Left lung (tissue), 14 donors: ENCODE measurements at places on chromosomes 3 and 15. TPM values are rescaled to one million over a fixed set of nuclear protein-coding genes. Genes with fewer than 3 reads are reported as not detected.
A peak's percentile ranks its signal among the peaks of the same experiment; 100 is the strongest.

DNA sequence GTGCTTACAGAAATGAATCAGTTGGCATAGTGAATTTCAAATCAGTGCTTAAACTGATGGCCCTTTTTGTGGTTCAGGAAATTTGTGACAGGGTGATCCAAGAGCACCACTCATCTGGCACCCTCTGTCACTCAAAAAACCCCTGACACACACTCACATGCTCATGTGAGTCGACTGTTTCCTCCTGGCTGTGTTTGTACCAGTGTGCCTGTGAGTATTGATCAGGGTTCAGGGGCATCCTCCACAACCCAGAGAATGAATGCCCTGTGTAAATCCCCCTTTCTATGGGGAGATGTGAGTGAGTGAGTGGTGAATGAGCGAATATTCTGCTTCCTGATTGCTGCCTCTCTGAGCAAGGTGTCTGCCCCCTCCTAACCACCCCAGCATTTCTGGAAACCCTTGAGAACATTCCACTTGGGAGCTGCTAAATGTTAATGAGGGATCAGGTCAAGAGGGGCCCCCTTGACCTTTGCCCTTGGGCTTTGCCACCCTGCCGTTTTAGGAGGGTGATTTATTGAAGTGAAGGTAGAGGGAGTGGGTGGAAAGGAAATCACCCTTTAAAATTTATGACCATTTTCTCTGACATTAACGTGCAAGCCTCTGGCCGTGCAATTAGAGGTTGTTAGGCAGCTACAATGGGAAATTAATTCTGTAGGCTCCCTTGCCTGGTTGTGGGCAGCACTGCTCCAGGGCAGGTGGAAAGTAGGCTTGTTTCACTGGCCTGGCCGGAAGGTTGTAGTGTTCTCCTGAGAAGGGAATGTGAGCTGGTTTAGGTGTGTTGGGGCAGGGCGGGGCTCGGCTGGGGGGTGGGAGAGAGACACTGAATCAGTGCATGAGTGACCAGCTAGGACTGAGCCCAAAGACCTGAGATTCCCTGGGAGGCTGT, 87.2 kb downstream of the SLCO3A1 start:
- H3K4me3 ChIP-seq, result no peak overlapping the region
- no peaks in the 10 kb centered on the region for H3K36me3 ChIP-seq
- peaks cover 50% of the 10 kb centered on the region for H3K4me1 ChIP-seq
- no peak for DNase-seq
- H3K27me3 ChIP-seq, result no peaks in the 10 kb centered on the region

Gene KBTBD13
- total RNA-seq, result 0.18 TPM

DNA sequence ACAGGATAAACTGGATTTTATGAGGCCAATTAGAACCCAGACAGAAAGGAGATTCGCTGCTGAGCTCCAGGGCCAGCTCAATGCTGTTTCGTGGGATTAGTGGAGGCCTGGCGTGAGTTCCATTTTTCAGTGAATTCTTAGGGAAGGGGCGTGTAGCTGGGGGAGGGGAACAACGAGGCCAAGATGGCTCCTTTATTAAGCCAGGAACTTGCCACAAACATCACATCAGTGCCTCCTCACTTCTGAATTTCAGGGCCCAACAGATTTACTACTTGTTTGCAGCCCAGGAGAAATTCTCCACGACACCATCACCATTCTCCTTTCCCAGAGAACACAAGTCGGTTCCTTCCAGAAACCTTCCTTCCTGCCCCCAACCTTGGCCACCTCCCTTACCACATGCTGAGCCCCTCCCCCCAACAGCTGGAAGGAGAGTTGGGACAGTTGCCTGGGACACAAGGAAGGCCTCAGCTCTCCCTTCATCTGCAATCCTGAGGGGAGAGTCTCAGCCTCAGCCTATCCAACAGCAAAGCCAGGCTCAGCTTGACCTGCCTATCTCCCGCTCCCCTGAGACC, 5.8 kb downstream of the IGDCC4 start:
- no peaks in the 10 kb centered on the region for H3K27me3 ChIP-seq
- peak; percentile 87 for DNase-seq
- H3K4me1 ChIP-seq, result peaks cover 11% of the 10 kb centered on the region
- no peak overlapping the region for H3K27ac ChIP-seq

GRCh38 chr15:66698318-66698961, 3.6 kb upstream of the SMAD6 start:
- no peaks in the 10 kb centered on the region for H3K27me3 ChIP-seq
- peak; percentile 87 for DNase-seq
- H3K36me3 ChIP-seq, result no peaks in the 10 kb centered on the region

DNA sequence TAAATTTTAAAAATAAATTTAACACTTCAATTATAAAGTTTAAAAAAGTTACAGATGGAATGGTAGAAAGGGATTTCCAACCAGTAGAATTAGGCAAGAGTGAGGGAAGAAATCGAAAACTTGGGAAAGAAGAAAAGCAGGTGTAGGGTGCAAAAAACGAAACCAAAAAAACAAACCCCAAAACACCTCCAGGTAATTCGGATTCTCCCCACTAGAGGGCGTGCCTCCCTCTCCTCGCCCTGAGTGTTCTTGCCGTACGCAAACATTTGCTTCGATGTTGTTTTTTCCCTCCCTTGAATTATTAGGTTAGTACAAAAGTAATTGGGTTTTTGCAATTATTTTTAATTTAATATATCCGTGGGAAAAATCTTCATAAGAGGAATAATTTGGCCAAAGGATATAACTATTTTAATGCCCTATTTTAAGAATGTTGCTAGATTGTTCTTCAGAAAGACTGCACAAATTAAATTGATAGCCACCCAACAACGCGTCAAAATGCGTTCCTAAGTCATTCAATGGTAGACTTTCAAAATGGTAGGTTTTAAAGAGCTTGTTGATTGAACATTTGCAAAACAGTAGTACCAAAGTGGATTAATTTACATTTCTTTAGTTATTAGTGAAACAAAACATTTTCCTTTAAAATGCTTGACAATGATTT, 63.7 kb downstream of the SLC30A4 start:
- peaks cover 6% of the 10 kb centered on the region for H3K4me1 ChIP-seq
- H3K27ac ChIP-seq, result no peak overlapping the region
- DNase-seq, result peak; percentile 63
- H3K27me3 ChIP-seq, result peaks cover 3% of the 10 kb centered on the region

DNA sequence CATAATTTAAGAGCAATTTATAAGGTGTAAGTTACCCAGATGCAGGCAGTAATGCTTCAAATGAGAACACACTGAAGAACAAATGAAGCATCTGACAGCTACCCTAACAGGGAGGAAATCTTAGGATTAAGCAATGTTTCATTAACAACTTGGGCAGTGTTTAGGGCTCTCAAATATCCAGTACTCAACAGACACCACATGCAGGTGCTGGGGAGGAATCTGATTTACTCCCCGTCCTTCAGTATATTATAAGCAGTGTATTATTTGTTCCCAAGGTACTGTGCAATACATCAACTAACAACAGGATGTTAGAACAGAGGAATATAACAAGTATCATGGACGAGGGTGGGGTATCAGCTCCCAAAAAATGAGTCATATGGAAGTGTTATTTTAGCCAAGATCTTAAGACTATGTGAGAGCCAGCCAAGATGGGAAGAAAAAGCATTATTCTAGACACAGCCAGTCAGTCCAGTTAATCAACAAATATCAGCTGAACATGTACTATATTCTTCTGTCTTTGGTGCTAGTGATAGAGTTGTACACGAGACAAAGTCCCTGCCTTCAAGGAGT, 20.4 kb downstream of the BTBD1 start:
- H3K36me3 ChIP-seq, result peaks cover 55% of the 10 kb centered on the region
- H3K4me3 ChIP-seq, result no peak overlapping the region
- H3K27ac ChIP-seq, result peak overlapping the region; percentile 16
- H3K27me3 ChIP-seq, result no peaks in the 10 kb centered on the region
- no peaks in the 10 kb centered on the region for H3K4me1 ChIP-seq
- no peak for DNase-seq

- no peaks in the 10 kb centered on the region for H3K27me3 ChIP-seq
- no peak overlapping the region for H3K4me3 ChIP-seq
- H3K4me1 ChIP-seq, result peaks cover 43% of the 10 kb centered on the region
- DNase-seq, result no peak
- H3K27ac ChIP-seq, result peak overlapping the region; percentile 72
Observed at GRCh38 chr3:102181175-102181920, 253.5 kb upstream of the ZPLD1 start.

- H3K27me3 ChIP-seq, result no peaks in the 10 kb centered on the region
- no peak overlapping the region for H3K4me3 ChIP-seq
- DNase-seq, result no peak
- no peak overlapping the region for H3K27ac ChIP-seq
- H3K36me3 ChIP-seq, result no peaks in the 10 kb centered on the region
Observed at GRCh38 chr3:112904786-112905185, 58.1 kb upstream of the CD200R1L start.

DNA sequence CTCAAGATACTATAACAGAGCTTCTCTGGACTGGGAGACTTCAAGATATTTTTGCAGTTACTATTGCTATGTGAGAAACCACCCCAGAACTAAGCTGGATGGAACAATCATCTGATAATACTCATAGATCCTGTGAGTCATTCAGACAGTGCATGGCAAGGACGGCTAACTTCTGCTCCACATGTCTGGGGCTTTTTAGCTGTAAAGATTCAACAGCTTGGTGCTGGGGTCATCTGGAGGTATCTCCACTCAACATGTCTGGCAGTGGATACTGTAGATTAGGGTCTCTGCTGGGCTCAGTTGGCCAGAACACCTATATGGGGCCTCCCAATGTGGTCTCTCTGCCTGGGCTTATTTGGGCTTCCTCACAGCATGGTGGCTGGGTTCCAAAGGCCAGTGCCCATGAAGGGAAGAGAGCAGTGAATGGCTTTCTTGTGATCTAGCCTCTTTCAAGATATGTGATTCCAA, 117.3 kb upstream of the SLC7A14 start:
- H3K27me3 ChIP-seq, result no peaks in the 10 kb centered on the region
- H3K36me3 ChIP-seq, result no peaks in the 10 kb centered on the region
- no peak overlapping the region for H3K27ac ChIP-seq
- no peaks in the 10 kb centered on the region for H3K4me1 ChIP-seq
- no peak overlapping the region for H3K4me3 ChIP-seq
